ENCODE measurements at places on chromosomes 2 and 18.

DNA sequence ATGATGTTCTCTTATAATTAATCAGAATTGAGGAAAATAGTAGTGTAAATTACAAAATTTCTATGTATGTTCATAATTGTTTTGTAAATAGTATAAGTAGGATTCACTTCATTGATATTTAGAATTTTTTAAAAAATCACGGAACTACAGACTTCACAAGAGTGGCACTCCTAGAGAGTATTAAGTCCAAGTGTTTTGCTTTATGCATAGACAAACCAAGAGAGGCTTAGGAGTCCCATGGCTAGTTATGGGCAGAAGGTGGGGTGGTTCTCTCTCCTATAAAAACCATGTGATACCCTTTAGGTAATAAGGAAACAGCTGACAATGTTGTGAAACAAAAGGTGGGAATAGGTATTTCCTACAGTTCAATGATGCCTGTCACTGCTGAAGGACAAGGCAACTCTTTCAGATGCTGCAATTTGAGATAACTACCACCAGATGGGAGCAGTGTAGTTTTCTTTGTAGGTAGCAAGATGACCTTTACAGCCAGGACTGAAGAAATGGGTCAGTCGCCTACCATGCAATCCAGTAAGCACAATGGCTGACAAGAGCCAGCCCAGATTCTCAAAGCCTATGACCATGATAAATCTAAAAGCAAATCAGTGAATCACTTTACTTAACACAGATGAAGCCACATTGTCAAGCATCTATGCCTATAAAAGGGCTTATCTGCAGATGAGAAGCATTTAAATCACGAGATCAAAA lies 83.9 kb downstream of the AAK1 start:
- H3K4me1 ChIP-seq: peaks cover 2% of the 10 kb centered on the region
- H3K4me3 ChIP-seq: no peak overlapping the region
- no peaks in the 10 kb centered on the region for H3K27me3 ChIP-seq
- no peak overlapping the region for H3K27ac ChIP-seq
- no peaks in the 10 kb centered on the region for H3K36me3 ChIP-seq

GRCh38 chr2:226665306-226665831 lies 134.3 kb downstream of the IRS1 start:
- H3K36me3 ChIP-seq: no peaks in the 10 kb centered on the region
- no peak overlapping the region for H3K27ac ChIP-seq
- H3K27me3 ChIP-seq: no peaks in the 10 kb centered on the region
- H3K4me3 ChIP-seq: no peak overlapping the region
- no peak for DNase-seq

GRCh38 chr2:214265991-214266489 lies 144.8 kb upstream of the VWC2L start:
- no peaks in the 10 kb centered on the region for H3K36me3 ChIP-seq
- no peak for DNase-seq
- no peaks in the 10 kb centered on the region for H3K4me1 ChIP-seq
- H3K27me3 ChIP-seq: no peaks in the 10 kb centered on the region

GRCh38 chr2:39902103-39902502 lies 123.0 kb upstream of the THUMPD2 start:
- peaks cover 12% of the 10 kb centered on the region for H3K27me3 ChIP-seq
- no peaks in the 10 kb centered on the region for H3K36me3 ChIP-seq
- no peak overlapping the region for H3K4me3 ChIP-seq
- DNase-seq: no peak
- H3K4me1 ChIP-seq: peaks cover 2% of the 10 kb centered on the region

DNA sequence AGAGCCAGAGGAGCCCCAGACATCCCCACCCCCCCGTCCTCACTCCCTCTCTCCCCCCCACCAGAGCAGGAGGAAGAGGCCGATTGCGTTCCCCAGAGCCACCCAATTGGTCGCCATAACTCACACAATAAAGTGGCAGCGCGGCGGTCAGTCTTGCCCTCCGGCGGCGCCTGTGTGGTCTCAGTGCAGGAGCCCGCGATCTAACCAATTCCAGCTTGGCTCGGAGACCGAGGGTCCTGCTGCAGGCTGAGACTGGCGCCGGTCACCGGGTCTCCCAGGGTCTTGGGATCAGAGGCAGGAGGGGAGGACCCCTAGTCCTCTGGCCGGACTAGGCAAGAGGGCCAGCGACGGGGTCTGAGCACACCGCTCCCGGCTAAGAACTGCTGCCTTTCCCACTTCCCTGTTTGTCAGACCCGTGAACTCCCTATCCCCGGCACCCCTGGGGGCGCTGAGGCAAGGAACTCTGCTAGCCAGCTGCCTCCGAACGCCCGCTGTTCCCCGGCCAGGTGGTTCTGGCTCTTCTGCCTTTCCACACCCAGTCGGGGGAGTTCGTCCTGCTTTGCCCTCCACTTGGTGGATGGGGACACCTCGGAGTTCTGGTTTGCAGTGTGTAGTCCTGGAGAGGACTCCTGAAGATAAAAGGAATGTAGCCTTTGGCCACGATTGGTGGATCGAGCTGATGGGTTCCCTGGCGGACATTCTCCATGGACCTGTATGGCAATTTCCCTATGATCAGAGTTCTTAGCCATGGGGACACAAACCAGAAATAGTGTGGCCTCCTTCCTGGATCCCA lies 1.0 kb upstream of the HOXD12 start:
- no peak overlapping the region for H3K27ac ChIP-seq
- DNase-seq: no peak
- peaks cover 96% of the 10 kb centered on the region for H3K27me3 ChIP-seq
- no peaks in the 10 kb centered on the region for H3K36me3 ChIP-seq
- peaks cover 4% of the 10 kb centered on the region for H3K4me1 ChIP-seq

DNA sequence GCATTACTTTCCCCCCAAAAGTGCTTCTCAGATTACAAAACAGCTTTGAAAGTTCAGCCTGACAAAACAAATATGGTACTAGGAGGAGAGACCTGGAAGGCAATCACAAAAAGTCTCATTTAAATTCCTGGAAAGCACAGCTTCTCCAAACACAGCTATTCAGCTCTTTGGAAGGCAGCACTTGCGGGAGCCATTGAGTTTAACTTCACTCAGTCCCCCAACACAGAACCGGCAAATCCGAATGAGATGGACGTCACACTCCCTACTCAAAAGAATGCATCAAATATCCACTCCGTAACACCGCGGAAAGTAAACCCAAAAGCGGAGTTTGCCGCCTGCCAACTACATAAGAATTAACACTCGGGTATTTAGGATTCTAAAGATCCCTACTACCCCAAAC lies 638 bp downstream of the ST6GAL2 start:
- H3K4me3 ChIP-seq: peak overlapping the region; percentile 90
- peaks cover 47% of the 10 kb centered on the region for H3K27me3 ChIP-seq
- DNase-seq: no peak
- peak overlapping the region; percentile 77 for H3K27ac ChIP-seq
- H3K4me1 ChIP-seq: peaks cover 9% of the 10 kb centered on the region

- no peak overlapping the region for H3K4me3 ChIP-seq
- DNase-seq: no peak
- peaks cover 11% of the 10 kb centered on the region for H3K4me1 ChIP-seq
- H3K27ac ChIP-seq: peak overlapping the region; percentile 97
- no peaks in the 10 kb centered on the region for H3K27me3 ChIP-seq
These were observed 67.2 kb upstream of the SMAD7 start for GRCh38 chr18:49017813-49018553.

DNA sequence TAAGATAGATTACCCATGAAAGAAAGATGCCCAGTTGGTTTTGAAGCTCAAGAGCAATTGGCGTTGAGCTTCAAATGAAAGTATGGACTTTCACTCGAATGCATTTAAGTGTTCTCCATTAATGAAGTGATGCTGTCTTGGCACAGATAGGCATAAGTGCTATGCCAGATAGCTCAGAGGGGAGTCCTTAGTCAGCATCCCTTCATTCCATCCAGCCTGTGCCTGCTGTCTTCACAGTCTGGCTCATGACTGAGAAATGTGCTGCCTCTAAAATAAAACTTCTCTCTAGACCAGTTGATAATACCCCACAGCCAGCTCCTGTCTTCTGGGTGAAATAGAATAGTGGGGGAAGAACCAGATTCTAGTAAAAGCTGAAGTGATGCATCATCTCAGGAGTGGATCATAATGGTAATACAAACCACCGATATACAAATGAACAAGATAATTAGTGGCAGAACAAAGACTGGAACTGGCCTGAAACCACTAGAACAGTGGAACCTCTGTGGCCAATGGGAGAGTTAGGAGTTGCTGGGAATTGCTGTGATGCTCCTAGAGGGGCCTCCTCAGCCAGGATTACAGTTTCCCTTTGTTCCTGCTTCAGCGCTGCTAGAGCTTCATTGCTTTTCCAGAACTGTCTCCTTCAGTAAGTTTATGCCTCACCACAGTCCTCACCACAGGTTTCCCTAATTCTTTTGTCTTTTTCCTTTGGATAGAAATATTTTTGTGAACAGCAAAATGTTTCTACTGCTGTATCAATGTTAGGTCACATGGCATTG lies 359.3 kb downstream of the KIAA1328 start:
- H3K4me1 ChIP-seq: peaks cover 6% of the 10 kb centered on the region
- H3K27ac ChIP-seq: no peak overlapping the region
- H3K4me3 ChIP-seq: no peak overlapping the region

- H3K4me1 ChIP-seq: peaks cover 6% of the 10 kb centered on the region
- peaks cover 14% of the 10 kb centered on the region for H3K27me3 ChIP-seq
- no peaks in the 10 kb centered on the region for H3K36me3 ChIP-seq
- no peak overlapping the region for H3K4me3 ChIP-seq
These were observed 135.6 kb upstream of the ZNF236 start for GRCh38 chr18:76686737-76687231.

DNA sequence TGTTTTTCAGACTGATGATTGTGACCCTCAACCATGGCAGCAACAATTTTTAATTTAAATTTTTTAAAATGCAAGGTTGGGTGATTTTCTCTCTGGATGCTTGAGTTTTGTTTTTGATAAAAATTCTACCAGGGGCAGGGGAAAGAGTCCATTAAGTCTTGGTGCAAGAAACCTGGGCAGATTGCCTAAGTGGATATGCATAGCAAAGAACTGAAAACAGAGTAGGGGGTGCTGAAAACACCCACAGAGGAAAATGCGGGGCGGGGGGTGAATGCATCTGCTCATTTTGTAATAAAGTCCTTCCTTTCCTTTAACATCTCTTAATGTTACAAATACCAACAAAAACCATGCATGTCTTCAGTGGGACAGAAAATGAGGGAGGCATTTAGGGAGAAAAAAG lies 138.0 kb downstream of the NEDD4L start:
- no peak for DNase-seq
- no peak overlapping the region for H3K4me3 ChIP-seq
- H3K36me3 ChIP-seq: peaks cover 1% of the 10 kb centered on the region
- peaks cover 19% of the 10 kb centered on the region for H3K4me1 ChIP-seq

DNA sequence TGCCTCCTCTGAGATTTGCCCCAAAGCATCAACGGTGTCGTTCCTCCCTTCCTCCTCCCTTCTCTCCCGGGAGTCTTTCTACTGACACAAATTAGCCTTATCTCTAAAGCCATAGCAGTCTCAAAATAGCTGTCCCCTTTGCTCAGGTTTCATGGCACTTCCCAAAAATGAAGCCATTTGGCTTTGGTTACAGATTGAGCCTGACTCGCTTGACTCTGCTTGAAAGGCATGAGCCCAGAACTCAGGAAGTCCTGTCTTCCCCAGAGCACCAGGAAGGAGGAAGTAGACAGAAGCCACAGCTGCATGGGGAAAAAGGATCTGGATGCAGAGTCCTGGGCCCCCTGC lies 234.4 kb upstream of the RGPD4 start:
- peaks cover 2% of the 10 kb centered on the region for H3K4me1 ChIP-seq
- DNase-seq: no peak
- H3K27ac ChIP-seq: no peak overlapping the region
- no peaks in the 10 kb centered on the region for H3K27me3 ChIP-seq

DNA sequence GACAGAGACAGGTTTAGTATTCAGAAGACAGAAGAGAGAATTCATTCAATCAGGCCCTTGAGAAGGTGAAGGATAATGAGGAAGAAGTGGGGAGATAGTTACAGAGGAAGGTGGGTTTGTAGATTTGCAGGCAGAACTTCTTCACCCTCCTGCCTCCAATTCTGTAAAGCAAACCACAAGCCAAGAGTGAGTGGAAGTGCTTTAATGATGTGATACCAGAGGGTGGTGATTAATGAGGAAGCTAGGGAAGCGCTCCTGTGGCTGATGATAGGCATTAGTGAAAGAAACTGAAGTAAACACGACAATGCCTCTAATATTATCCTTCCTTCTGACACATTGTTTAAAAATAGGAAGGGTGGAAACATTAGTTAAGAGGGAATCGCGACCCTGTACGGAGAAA lies 78.2 kb downstream of the CAPN13 start:
- H3K36me3 ChIP-seq: no peaks in the 10 kb centered on the region
- H3K4me1 ChIP-seq: no peaks in the 10 kb centered on the region
- H3K27ac ChIP-seq: no peak overlapping the region

- DNase-seq: no peak
- no peak overlapping the region for H3K4me3 ChIP-seq
- no peak overlapping the region for H3K27ac ChIP-seq
- no peaks in the 10 kb centered on the region for H3K27me3 ChIP-seq
- H3K36me3 ChIP-seq: no peaks in the 10 kb centered on the region
These were observed 33.7 kb downstream of the EHBP1 start for GRCh38 chr2:62738981-62739936.

DNA sequence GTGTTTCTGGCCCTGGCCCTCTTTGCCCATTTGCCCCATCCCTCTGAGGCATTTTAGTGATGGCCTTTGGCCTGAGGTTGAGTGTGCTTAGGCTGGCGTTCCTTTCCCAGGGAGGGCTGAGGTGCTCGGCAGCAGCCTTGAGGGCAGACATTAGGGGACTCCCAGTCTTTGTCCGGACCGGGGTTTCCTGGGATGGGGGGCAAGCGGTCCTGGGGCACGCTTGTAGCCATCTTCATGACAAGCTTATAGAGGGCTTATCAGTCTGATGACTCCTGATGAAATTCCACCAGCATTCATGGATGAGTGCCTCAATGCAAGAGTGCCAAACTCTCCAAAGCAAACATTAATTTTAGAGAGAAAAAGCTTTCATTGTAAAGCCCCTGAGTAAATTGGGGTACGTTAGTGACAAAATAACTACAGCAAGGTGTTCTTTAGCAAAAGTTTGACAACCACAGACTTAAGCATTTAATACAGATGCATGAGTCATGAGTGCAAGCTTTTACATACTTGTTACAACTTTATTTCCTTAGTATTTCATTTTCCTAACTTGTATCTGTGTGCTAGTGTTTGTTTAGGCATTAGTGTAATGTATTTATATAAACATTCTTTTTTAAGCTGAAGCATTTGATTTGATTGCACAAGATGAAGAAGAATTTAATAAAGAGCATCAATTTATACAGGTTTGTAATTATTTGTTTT lies 45.6 kb downstream of the CEP192 start:
- peaks cover 22% of the 10 kb centered on the region for H3K36me3 ChIP-seq
- no peaks in the 10 kb centered on the region for H3K4me1 ChIP-seq
- H3K27ac ChIP-seq: no peak overlapping the region
- H3K4me3 ChIP-seq: no peak overlapping the region
- no peak for DNase-seq
- no peaks in the 10 kb centered on the region for H3K27me3 ChIP-seq

Measured in progenitor cell of endocrine pancreas (in vitro differentiated cells).